Choroid plexus epithelial cell (primary cell): ENCODE measurements at places on chromosomes 13 and 19.

DNA sequence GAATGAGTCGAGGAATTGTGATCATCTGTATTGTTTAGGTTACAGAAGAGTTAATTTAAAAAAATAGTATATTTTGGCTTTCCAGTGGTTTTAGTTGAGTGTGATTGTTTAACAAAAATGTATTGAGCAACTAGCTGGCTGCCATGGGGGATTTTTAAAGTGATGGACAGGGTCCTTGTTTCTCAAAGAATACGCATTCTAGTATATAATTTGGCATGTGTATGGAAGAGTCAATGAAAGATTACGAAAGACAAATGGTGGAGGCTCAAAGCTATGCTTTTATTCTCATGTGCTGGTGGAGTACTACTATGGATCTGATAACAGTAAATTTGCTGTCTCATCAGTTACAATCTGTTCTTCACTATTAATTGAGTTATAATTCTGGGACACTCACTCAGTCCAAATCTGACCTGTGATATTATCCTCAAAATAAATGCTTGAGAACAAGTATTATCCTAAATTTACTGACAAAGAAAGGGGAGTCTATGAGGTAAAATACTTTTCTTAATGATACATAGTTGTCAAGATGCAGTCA, 240.0 kb downstream of the GPC6 start:
- DNase-seq, result peak; percentile 60

- no peak for DNase-seq
Observed at GRCh38 chr13:50724913-50725312, 118.6 kb downstream of the DLEU7 start.

GRCh38 chr19:54430306-54431254, 15.3 kb downstream of the TTYH1 start:
- peak; percentile 52 for DNase-seq

DNA sequence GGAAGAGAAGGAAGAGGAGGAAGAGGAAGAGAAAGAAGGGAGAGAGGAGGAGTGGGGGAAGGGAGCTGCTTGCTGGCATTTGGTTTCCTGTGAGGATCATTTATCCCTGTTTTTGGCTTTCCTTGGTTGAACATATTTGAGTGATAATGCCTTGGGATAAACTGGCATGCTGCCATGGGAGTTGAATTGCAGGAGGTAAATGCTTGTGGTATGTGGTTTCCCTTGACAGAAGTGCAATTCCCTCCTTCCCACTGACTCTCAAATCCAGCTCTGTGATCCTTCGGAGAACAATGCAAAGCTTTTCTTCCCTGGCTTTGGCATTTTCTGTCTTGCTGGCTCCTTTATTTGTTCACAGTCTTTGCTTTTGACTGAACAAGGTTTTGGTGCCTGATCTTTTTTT, 27.2 kb upstream of the CBY2 start:
- DNase-seq, result peak; percentile 51

- no peak for DNase-seq
Observed at GRCh38 chr13:99293178-99293577, 14.0 kb downstream of the GPR183 start.

DNA sequence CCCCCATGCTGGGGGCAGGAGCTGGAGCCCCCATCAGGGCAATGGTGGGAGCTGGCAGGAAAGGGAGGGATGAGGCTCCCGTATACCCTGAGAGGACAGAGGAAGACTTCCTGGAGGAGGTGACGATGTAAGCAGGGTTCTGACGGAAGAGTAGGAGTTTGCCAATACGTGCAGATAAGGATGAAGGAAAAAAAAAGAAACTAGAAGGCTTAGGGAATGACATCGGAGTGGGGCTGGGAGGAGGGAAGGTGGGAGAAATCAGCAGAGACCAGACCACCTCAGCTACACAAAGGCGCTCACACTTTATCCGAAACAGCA, 32.3 kb downstream of the ARHGEF18 start:
- DNase-seq, result no peak

- DNase-seq, result no peak
Observed at GRCh38 chr19:28436320-28436719, 776.6 kb downstream of the UQCRFS1 start.

GRCh38 chr19:18287836-18288772, 6.7 kb upstream of the JUND start:
- peak; percentile 78 for DNase-seq

DNA sequence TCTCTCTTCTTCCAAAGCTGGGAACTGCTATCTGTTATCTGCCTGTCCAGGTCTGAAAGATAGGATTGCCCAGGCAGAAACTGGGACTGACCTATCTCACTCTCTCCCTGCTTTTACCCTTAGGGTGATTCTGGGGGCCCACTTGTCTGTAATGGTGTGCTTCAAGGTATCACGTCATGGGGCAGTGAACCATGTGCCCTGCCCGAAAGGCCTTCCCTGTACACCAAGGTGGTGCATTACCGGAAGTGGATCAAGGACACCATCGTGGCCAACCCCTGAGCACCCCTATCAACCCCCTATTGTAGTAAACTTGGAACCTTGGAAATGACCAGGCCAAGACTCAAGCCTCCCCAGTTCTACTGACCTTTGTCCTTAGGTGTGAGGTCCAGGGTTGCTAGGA, 5.1 kb downstream of the KLK3 start:
- DNase-seq, result no peak

GRCh38 chr13:64277097-64277496, 2861.4 kb upstream of the PCDH20 start:
- no peak for DNase-seq

DNA sequence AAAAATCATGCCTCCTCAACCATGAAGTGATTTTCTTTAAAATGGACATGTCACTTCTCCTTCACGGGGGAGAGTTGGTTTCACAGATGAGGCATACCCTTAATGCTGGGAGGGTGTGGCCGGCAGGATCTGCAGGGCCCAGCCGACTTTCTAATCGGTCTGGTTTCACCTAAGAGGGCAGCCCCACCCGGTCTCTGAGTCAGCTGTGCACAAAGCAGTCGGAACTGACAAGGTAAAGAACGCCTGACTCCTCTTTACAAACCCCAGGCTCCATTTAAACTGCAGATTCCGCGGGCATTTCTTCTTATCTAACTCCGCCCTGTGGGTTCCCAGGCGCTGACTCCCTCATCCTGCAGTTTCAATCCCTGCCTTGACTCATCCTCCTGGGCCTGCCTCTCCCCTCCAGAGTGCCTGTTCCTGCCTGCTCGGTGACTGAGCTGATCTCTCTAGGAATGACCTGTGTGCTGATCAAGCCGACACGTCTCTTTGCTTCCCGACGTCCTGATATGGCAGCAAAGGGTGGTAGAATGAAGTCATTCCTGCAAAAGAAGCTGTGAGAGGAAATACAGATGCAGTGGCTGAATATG, 63.4 kb downstream of the EFNB2 start:
- peak; percentile 75 for DNase-seq

DNA sequence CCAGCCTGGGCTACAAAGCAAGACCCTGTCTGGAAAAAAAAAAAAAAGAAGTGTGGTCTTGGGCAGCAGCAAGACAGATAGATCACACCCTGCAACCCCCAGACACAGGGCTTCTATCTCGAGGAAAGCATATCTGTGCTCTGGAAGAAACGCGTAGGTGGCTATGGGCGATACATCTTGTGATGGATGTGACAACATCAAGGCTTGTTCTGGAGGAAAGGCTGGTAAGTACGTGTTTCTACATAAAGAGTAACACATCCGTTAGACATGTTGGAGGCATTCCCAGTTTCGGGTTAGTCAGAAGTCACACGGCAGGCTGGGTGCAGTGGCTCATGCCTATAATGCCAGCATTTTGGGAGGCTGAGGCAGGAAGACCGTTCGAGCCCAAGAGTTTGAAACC, 6.6 kb upstream of the DHDH start:
- DNase-seq, result peak; percentile 95

GRCh38 chr13:27744801-27745200, 47.5 kb upstream of the GSX1 start:
- no peak for DNase-seq

DNA sequence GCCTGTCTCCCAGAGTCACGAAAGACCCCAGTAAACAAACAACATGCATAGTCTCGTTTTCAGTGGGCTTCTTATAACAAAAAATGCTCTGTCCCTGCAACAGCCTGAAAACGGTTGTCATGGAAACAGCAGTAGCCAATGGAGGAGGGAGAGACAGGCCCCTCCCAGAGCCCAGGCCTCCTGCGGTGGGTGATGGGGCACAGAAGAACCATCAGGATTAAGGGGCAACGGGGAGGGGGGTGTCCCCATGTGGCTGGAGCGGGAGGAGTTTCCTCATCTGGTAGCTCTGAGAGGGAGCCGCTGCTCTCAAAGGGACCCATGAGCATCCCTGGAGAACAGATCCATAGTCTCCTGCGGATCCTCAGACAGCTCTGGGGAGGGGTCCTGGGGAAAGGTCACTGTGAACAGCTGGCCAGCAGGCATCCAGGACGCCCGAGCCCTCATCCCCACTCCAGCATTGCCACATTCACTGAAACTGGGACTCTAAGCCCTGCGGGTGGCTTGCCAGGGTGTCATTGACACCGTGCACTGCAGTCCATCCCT, 37.5 kb upstream of the PNMA8B start:
- peak; percentile 9 for DNase-seq

DNA sequence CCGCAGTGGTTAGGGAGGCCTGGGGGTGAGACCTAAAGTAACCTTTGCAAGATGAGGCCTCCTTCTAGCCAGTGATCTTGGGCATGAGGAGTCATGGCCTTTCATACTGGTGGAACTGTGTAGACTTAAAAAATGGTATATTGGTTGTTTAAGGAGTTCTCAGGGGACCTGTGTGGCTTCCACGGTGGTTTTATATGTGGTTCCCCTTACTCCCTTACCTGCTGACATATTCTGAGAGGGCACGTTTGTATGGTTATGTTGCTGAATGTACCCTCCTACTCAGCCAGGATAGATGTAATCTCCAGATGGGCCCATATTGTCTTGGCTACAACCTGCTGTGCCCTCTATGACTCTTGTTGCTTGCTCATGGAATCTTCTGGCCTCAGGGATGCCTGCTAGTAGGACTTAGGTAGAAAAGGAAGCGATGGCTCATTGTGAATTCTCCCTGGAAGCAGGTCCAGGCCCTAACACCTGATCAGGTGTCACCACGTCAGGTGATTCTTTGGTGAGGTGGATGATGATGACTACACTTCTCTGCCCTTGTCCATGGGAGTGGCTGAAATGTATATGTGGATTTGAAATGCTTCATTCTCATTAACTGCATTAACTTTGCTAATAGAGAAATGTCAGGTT, 1.8 kb downstream of the ZNF460 start:
- DNase-seq, result no peak

GRCh38 chr13:34363266-34363665, 545.3 kb downstream of the RFC3 start:
- DNase-seq, result no peak

GRCh38 chr19:31553846-31554215, 204.6 kb upstream of the TSHZ3 start:
- DNase-seq, result no peak

- peak; percentile 68 for DNase-seq
Observed at GRCh38 chr13:97028441-97029299, 34.4 kb upstream of the OXGR1 start.

DNA sequence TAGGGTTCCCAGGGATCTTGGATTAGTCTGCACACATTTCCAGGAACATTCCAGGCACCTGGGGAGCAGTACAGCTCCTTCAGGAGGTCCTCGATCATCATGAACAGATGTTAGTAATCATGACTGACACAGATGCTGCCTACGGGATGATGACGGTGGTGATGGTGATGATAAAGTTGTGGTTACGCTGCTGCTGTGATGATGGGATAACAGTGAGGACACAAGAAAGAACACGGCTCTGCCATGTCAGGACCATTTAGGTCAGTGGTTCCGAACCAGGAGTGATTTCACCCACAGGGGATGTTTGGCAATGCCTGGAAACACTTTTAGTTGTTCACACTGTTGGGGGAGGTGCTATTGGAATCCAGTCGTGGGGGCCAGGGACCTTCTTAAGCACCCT, 1193.0 kb downstream of the UQCRFS1 start:
- no peak for DNase-seq

GRCh38 chr13:67100730-67101129, 129.4 kb downstream of the PCDH9 start:
- peak; percentile 37 for DNase-seq

- no peak for DNase-seq
Observed at GRCh38 chr19:15788594-15789270, 1.3 kb downstream of the OR10H5 start.

DNA sequence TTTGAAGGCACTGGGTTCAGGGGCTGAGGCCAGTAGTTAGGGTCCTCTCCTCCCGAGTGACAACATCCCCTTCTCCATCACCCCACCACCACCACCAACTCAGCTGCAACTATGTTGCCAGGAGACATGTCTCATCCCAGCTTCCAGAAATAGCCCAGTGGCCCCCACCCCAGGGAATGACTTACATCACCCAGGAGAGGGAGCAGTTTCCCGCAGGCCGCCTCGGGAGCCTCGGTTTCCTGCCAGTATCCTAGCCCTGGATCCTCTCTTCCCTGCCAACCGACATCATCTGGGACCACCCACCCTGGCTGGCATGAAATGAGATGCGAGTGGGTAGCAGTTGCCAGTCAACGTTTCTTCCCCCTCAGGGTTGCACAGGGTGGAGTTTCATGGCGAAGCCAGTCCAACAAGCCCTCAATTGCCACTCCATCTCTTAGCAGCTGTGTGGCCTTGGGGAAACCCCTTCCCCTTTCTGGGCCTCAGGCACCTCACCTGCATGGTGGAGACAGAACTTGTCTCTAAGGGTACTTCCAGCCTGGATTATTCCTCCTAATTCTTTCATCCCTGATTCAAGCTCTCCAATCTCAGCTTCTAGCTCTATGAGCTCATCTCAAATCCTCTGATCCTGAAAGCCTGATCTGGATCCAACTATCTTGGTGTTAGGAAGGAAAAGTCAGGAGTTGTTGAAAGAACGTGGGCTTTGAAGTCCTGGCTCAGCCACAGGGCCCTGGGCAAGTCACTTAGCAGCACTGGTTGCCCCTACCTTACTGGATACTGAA, 3.9 kb upstream of the GSK3A start:
- DNase-seq, result peak; percentile 83

DNA sequence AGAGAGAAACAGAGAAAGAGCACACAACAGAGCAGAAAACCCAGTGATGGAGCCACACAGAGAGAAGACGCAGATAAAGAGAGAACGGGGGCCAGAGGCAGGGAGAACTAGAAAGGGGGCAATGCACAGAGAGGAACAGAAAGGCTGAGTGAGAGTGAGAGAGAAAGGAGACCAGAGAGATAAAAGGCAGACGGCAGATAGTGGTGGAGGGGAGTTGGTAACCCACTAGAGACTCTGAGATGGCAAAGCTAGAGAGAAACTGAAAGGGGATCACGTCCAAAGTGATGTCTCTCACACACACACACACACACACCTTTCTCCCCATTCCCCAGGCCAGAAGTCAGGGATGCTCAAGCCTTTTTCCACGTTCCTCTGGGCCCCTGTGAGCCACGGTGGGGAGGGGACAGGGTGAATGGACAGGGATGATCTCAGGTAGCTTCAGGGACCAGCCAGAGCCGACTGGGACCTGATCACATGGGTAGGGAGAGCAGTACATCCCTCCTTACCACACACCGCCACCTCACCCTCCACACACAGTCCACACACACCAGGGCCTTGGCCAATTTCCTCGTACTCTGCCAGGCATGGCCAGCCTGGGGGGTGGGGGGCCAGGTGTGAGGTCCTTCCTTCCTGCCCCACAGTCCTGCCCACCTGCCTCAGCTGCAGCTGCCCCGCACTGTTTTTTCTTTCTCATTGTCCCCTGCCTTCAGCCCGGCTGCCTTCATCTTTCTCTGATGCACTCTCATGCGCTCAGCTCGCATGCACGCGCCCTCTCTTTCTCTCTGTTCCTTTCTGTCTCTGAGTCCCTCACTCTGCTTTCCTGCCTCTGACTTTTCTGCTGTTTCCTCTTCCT, 22.5 kb upstream of the POU2F2 start:
- DNase-seq, result no peak
